ENCODE measurements at places on chromosomes 3 and 15. TPM values are rescaled to one million over a fixed set of nuclear protein-coding genes. Genes with fewer than 3 reads are reported as not detected.

DNA sequence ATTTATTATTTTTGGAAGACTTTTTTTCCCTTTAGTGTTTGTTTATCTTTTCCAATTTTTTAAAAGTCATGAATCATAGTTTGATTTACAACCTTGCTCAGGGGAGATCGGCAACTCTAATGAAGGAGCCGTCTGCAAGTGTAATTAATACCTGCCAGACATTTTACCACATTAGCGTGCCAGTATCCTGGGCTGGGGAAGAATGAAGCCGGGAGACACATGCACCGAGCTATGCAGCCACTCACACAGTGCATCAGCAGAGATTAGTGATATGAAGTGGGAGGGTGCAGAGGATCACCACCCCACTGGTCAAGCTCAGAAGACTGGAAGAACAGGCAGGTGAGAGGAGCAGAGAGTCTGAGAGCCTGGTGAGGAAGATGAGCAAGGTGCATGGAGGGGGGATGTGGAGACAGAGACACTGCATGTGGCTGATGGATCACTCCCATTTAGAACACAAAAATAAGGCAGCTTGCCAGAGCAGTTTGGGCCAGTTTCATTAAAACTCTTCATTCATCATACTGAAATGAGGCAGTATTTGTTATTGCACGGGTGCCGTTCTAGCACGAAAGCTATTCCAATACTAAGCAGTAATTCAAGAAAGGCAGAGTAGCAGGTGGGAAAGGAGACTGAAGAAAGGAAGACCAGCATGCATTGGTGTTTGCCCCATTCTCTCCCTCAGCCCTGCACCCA is 821.6 kb downstream of the TUSC7 start:
- no peak for DNase-seq

DNA sequence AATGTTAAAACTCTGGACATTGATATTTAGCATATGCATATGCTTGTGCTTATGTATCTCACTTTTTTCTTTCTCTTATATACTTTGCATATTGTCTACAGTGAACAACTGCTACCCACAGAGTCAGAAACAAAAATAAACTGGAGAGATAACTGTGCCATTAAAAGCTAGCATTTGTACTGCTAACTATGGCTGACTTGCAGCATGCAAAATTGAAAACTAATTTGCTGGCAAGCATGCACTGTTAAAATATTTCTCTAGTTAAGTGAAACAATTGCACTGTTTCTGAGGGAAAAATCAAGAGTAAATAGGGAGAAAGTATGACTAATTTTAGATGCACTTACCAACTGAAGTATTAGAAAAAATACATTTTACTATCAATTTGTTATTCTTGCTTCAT is 177.8 kb downstream of the CBLB start:
- no peak for DNase-seq

THRB gene
- not detected for total RNA-seq

GRCh38 chr3:110984456-110985250 is 87.0 kb upstream of the NECTIN3 start:
- DNase-seq = no peak

RASGRP1 gene
- 61.2 TPM for total RNA-seq

TMEM207 gene
- total RNA-seq = not detected

- DNase-seq = peak; percentile 77
Measured at GRCh38 chr3:157159037-157159761, 748 bp downstream of the CCNL1 start.

GRCh38 chr3:25235031-25235430 is 193.0 kb upstream of the RARB start:
- no peak for DNase-seq

- DNase-seq = no peak
Measured at GRCh38 chr3:46896386-46896785, 18.9 kb downstream of the PTH1R start.

DNA sequence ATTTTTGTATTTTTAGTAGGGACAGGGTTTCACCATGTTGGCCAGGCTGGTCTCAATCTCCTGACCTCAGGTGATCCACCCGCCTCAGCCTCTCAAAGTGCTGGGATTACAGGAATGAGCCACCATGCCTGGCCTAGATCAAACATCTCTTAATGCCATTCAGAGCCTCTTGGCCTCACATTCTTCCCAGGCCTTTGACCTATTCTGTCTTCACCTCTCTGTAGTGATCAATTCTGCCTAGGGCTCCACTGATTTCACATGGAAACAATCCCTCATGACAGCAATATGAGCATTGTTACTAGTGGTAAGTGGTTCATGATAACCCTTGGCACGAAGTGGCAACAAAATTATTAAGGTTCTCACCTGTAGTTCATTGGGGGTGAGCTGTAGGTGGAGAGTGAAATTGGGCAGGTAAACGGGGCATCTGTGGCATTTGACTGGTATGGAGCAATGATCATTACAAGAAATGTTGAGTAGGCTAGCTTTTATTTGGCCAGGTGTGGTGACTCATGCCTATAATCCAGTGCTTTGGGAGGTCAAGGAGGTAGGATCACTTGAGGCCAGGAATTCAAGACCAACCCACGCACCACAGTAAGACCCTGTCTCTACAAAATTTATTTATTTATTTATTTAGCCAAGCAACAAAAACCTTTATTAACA is 4.8 kb upstream of the ARPIN start:
- DNase-seq = no peak
